ENCODE measurements at places on chromosomes 12 and 14.

GRCh38 chr12:95319694-95320331, 102.2 kb downstream of the VEZT start:
- peak; percentile 81 for DNase-seq

DNA sequence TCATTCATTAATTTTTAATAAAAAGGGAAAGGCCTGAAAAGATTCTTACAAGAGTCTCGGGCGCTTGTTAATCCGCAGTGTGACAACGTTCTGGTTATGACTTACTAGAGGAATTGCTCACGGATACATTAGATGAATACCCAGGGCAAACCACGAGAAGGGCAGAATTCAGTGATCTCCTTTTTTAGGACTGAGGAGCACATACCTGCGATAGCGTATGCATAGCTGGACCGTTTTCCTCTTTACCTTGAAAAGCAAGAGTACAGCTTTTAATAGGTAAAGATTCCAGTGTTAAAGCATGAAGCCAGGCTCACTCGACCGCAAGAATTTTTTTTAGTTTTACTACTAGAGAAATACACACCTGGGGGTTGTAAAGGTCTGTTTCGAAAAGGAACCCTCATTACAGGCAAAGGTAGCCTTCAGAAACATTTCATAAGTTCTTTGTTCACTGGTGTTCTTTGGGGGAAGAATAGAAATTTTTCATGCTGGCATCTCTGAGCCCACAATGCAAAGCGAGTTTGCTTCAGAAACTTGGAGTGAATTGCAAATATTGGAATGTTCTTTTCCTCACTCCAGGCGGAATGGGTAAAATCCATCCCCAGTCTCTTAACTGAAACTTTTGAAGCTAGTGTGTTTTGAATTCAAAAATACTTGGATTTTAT, 953 bp downstream of the MAPK1IP1L start:
- peak; percentile 38 for DNase-seq

GRCh38 chr14:67411820-67412421, at the start of gene PLEK2:
TSS of gene PLEK2 (minus strand) at chr14:67412165. CDS start at chr14:67412059, 106 bp downstream.
- peak; percentile 8 for DNase-seq

GRCh38 chr12:56010111-56010570, 10.7 kb upstream of the IKZF4 start:
- no peak for DNase-seq

DNA sequence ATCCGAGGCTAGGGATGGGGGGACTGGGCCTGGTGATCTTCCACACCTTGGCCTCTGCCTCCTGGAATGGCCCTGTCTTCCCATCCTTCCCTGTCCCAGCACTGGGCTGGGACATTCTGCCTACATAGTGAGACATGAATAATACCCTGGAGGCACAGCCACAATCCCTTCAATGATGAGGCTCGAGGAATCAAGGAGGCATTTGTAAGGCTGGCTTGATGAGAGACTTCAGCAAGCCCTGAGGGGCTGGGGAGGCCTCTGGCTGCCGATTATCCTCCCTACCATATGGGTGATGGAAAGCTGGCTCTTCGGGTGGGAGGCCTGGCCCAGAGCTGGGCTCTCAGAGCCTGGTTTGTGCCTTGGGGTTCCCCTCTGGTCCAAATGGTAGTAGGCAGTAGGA, 92.5 kb downstream of the CALM1 start:
- DNase-seq, result no peak

- DNase-seq, result no peak
Measured at GRCh38 chr14:24607635-24608514, 1.6 kb downstream of the GZMH start.

- DNase-seq, result peak; percentile 41
Measured at GRCh38 chr14:83779266-83779665, 1750.7 kb upstream of the FLRT2 start.

- peak; percentile 68 for DNase-seq
Measured at GRCh38 chr14:69648480-69649451, 37.4 kb downstream of the SUSD6 start.

DNA sequence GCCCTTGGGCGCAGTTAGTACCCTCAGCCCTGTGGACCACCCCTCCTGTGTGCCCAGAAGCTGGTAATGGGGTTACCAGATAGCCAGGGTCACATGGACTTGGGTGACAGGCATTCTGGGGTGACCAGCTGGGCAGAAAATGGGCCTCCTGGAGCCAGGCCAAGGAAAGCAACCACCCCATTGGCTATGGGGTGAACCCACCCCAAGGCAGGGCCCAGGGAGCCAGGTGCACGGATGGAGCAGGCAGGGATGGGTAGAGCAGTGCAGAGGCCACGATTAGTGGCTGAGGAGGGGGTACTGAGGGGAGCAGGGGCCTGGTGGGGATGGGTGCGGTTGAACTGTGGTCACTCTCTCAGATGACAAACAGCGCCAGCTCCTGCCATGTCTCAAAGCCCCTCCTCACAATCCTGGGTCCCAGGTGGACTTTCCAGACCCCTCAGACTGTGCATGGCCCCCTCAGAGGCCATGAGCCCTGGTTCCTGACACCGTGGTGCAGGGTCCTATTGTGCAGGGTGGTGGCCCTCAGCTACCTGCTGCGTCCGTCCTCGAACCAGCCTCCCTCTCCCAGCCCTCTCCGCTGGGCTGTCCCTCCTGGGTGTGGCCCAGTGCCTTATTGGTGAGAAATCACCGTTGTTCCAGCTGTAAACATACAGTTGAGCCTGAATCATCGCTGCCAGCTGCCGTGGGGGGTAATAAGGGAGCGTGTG, 23.4 kb upstream of the BEGAIN start:
- peak; percentile 13 for DNase-seq

- peak; percentile 54 for DNase-seq
Measured at GRCh38 chr14:28375295-28375694, 391.3 kb upstream of the FOXG1 start.

DNA sequence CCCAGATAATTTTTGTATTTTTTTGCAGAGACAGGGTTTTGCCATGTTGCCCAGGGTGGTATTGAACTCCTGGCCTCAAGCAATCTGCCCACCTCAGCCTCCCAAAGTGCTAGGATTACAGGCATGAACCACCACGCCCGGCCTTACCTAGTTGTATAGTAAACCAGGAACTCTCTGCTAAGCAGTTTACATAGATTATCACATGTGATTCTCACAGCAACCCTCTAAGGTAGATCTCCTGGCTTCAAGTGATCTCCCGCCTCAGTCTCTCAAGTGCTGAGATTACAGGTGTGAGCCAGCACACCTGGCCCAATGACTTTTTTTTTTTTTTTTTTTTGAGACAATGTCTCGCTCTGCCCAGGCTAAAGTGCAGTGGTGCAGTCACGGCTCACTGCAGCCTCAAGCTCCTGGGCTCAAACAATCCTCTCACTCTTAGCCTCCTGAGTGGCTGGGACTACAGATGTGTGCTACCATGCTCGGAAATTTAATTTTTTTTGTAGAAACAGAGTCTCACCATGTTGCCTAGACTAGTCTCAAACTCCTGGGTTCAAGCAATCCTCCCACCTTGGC, 26.0 kb upstream of the ATP2A2 start:
- no peak for DNase-seq

- peak; percentile 10 for DNase-seq
Measured at GRCh38 chr12:113161415-113162016, 12.0 kb downstream of the CFAP73 start.

- no peak for DNase-seq
Measured at GRCh38 chr12:127480775-127481314, 786.1 kb upstream of the TMEM132C start.

- DNase-seq, result no peak
Measured at GRCh38 chr12:106960443-106960842, 4.7 kb downstream of the TMEM263 start.

DNA sequence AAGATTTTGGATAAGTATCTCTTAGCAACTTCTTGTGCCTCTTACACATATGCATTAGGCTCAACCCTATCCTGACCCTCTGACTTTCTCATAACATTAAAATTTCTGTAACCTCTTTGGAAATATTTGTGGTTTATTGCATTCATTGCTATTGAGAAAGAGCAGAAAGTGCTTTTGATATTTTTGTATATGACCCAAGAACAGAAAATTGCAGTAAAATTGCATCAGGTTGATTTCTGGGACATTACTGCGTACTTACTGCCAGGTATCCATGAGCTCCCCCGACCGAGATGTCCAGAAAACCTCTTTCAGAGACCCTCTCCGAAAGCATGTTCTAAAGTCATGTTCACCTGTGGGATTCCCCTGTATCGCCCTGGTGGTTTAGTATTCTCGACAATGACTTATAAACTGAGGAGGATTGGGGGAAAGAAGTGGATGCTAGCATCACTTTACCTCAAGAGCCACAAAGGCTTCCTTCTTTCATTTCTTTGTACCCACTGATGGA, 14.5 kb upstream of the IL22 start:
- peak; percentile 86 for DNase-seq

DNA sequence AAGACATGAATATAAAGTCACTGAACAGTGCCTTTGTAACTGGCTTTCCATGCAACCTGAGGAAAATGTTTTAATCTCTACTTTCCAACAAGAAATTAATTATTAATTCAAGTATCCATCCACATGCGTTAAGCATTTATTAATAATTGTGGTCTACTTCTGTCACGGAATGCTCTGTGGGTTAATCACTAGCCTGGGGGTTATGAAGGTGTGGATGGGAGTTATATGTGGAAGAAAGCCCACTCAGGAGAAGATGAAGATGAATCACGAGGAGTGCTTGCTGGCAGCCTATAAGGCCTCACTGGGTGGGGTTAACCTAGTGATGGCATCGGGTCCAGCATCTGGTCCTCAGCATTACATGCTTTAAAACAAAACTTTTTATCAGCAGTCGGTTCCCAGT, 99.5 kb upstream of the AVPR1A start:
- no peak for DNase-seq

All from astrocyte of the spinal cord (primary cell).